ENCODE measurements at places on chromosomes 6 and 20. TPM values are rescaled to one million over a fixed set of nuclear protein-coding genes. Genes with fewer than 3 reads are reported as not detected.

- H3K27me3 ChIP-seq = no peaks in the 10 kb centered on the region
- peaks cover 44% of the 10 kb centered on the region for H3K36me3 ChIP-seq
- H3K27ac ChIP-seq = no peak overlapping the region
- no peak for DNase-seq
- peaks cover 25% of the 10 kb centered on the region for H3K4me1 ChIP-seq
Measured at GRCh38 chr6:149683256-149683859, 34.5 kb downstream of the LATS1 start.

Gene RBCK1
- 135 TPM for total RNA-seq

Gene MEI4
- total RNA-seq = not detected

Gene ATG5
- total RNA-seq = 30.7 TPM

Gene IL20RA
- not detected for total RNA-seq

Gene LRFN2
- total RNA-seq = 0.45 TPM

Gene CASP8AP2
- 37.3 TPM for total RNA-seq

All from activated CD4-positive, alpha-beta T cell treated with anti-CD3 and anti-CD28 coated beads, Interleukin-2, amount 10 ng/mL, durations not matched to agents 24 days and 14 days (primary cell).